HS-5 (cell line): ENCODE measurements at places on chromosomes 5 and 9.

DNA sequence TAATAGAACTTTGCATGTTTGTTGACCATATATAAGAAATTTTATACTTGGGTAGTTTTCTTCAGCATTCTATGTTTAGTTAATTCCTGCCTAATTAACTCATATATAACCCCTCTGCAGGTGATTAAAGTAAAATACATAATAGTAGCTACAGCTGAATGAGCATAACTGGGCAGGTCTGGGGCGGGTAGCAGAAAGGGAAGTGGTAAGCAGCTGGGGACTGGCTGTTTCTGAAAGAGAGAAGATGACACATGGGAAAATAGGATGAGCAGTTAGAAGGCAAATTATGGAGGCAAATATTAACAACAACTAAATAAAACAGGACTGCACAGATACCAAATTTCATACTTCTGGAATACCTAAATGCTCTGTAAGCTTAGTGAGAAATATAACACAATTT, 128.1 kb downstream of the CPLANE1 start:
- DNase-seq = no peak

DNA sequence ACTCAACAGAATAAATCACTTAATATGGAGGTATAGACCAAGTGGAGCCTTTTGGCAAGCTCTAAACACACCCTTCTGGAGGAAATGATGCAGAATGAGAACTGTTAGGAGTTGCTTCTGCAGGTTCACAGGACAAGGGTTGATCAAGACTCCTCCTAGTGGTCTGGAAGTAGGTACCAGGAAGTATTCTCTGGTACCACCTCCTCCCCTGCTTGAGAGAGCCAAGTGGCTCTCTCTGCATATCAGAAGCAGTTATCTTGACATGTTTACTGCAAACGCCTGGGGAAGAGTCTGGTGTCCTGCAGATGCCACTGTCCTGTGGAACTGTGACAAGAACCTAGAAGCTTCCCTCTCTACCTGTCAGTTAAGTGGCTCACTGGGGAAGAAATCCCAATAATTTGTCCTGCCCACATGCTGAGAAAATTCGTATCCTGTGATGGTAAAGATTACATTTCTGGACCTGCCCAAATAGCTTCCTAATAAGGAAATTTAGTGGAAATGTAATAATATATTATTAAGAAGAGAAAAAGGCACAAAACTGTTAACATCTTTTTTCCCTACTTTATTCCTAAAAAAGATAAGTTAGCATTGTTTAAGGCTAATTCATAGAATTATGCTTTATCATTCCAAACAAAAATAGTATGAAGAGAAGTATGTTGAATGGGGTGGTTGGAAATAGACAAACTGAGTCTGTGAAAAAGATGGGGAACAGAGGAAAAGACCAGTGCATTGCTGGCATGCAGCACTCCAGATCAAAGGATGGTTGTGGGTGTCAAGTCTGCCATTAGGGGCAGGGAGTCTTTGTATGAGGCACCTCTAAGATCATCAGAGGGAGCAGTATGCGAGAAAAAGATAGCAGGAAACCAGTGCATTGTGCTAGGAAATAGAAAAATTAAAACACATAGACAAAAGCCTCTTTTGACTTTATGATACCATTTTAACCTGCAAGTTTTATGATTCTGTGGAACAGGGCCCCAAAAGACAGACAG, 118.8 kb downstream of the CDC42SE2 start:
- no peak for DNase-seq

DNA sequence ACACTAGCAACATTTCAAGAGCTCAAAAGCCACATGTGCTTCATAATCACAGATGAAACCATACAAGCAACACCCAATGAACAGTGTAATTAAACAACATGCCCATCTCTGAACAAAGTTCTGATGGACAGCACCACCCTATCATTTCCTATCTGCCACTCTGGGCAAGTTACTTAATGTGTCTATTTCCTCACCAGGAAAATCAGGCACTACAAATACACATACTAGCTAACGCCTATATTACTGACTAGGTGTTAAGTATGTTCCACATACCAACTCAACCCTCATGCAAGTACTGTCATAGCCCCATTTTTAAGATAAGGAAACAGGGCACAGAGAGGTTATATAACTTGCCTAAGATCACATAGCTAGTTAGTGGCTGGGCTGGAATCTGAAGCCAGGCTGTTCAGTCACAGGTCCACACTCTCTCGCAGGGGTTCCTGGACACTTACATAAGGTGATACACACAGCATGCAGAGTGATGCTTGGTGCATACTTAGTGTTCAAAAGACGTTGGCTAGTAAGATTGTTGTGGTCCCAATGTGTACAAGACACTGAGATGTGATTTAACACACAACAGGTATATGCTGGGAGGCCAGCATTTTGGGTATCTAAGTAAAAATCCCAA, 24.2 kb downstream of the CORO2A start:
- DNase-seq = no peak

DNA sequence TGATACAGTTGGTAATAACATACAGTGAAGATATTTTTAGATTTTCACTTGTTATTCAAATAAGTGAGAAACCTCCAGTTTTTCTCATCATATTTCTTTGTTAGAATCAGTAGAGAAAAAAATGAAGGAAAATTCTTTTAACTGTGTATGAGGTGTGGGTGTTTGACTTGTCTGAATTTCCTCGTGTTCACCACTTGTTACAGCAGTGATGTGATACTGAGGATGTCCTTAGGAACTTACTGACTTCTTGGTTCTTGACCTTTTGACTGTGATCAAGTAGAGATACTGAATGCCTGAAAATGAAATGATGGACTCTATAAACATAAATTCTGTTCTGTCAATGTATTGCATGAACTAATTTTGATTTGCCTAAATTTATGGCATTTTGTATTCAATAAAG, 10.7 kb downstream of the PBX3 start:
- no peak for DNase-seq

- no peak for DNase-seq
These were observed 12.5 kb downstream of the NINJ1 start for GRCh38 chr9:93121316-93122241.

GRCh38 chr5:67238191-67238590, 41.6 kb upstream of the CD180 start:
- DNase-seq = no peak

GRCh38 chr5:15615859-15616258, 115.9 kb downstream of the FBXL7 start:
- DNase-seq = no peak

- peak; percentile 80 for DNase-seq
These were observed 44.3 kb downstream of the FOXB2 start for GRCh38 chr9:77063645-77064285.

GRCh38 chr5:51379331-51379700, 3.9 kb upstream of the ISL1 start:
- DNase-seq = no peak

DNA sequence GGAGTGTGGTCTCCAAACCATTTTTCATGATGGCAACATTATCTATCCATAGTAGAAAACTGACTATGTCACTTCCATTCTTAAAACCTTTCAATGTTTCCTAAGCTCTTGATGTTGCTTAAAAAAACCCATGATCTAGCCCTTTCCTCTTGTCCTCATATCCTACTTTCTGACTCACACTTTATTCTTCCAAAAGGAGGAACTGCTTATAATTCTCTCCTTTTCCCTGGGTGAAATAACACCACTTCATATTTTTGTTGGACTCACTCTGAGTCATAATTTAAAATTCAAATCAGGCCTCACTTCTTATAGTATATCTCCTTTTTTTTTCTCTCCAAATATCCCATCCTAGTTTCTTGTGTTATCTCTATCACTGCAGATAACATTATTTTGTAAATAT, 513.9 kb downstream of the MAN2A1 start:
- peak; percentile 28 for DNase-seq

GRCh38 chr5:76337953-76338451, 65.1 kb upstream of the IQGAP2 start:
- peak; percentile 33 for DNase-seq

DNA sequence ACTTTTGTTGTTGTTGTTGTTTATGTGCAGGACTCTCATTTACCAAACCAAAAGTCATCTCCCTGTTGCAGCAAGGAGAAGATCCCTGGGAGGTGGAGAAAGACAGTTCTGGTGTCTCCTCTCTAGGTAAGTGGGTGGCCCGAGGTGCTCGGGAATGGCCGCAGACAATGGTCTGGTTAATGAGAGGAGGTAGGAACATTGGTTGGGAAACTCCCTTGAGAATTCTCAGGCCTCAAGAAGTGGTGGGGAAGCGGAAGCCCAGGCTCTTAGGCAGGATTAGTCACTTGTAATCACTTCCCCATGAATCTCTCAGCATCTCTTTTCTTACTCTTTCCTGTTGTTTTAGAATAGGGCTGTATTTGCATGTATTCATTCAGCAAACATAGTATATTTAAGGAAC, 7.2 kb downstream of the ZNF354B start:
- no peak for DNase-seq

- peak; percentile 16 for DNase-seq
These were observed 553.0 kb upstream of the GRAMD2B start for GRCh38 chr5:125870256-125870655.

DNA sequence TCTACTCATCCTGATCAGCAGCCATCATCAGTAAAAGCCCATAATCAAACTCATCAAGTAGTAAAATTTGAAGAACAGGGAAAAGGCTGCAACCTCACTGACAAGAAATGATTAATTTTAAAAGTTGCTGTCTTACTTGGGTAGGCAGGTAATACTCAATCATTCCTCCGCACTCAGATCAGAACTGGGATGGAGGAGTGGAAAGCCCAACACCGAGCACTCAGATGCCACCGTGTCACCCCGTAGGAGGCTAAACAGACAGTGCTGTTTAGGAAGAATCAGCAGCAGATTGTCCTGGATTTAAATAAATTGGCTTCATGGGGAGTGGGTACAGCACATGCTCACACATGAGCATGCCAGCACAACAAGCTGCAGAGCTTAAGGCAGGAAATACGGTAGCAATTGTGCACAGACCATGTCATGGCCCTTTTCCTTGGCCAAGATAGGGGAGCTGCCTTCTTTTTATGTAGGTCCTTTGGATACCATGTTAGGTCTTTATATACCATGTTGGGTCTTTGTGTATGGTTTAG, 92.6 kb upstream of the CDH6 start:
- no peak for DNase-seq

DNA sequence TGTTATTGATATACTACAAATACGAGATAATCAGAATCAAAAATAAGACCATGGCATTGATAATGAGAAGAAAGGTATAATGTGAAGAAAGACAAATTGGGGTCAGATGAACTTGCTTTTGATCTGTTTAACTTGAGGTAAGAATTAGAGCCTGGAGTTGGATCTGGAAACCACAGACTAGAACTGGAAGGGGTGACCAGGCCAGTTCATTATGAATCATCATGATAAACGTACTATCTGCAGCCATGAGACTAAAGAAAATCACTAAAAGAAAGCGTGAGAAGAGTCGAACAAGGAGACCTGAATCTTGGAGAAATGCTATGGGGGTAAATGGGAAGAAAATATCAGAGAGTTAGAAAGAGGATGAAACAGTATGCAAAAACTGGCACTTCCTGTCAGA, 967.5 kb downstream of the NR2F1-AS1 start:
- no peak for DNase-seq

- DNase-seq = no peak
These were observed 30.1 kb upstream of the SNX24 start for GRCh38 chr5:122815218-122815767.

DNA sequence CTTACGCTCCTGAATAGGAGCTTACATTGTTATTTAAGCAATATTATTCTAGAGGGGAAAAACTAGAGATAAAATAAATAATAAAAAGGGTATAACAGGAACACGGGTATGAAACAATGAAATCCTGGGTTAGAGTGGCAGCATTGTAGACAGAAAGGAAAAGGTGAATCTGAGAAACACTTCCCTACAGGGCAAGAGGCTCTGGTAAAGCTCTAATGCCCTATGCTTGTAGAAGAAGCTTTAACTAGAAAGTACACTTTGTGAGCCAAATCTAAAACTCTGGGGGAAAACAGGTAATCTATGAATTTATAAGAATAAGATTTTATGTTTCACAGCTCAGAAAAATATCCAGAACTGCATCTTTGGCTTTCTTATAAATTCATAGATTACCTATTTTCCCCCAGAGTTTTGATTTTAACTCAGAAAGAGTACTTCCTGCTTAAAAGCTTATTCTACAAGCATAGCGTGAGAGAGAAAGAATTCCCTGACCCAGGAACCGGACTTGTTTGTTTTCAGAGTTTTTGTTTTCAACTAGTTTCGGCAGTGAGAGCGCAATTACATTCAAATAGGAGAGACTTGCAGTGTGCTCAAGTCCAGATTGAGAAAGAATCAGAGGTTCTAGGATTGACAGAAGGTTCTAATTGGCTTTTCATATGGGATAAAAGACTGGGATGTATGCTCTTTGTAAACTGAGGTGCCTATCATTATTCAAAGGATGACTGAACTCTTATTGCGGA, 651.0 kb upstream of the RORB start:
- DNase-seq = no peak
